ENCODE measurements at places on chromosomes 13 and 19. TPM values are rescaled to one million over a fixed set of nuclear protein-coding genes. Genes with fewer than 3 reads are reported as not detected.

The NLRP7 gene
- total RNA-seq, result not detected

The PRODH2 gene
- not detected for total RNA-seq

The NLRP4 gene
- not detected for total RNA-seq

- no peak for DNase-seq
Measured at GRCh38 chr13:98339684-98340425, 162.8 kb upstream of the RNF113B start.

DNA sequence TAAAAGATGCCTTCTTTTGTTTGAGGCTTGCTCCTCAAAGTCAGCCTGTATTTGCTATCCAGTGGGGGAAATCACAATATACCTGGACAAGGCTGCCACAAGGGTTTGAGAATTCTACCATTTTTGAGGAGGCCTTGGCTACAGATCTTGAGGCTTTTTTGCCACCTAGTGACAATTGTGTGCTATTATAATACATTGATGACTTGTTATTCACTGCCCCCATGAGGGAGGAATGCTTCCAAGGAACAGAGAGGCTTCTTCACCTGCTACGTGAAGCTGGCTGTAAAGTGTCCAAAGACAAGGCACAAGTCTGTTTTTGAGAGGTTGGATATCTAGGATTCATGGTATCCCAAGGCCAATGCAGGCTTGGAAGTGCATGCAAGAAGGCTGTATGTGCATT, 72.5 kb downstream of the ZNF708 start:
- DNase-seq, result no peak

The GSX1 gene
- total RNA-seq, result not detected

DNA sequence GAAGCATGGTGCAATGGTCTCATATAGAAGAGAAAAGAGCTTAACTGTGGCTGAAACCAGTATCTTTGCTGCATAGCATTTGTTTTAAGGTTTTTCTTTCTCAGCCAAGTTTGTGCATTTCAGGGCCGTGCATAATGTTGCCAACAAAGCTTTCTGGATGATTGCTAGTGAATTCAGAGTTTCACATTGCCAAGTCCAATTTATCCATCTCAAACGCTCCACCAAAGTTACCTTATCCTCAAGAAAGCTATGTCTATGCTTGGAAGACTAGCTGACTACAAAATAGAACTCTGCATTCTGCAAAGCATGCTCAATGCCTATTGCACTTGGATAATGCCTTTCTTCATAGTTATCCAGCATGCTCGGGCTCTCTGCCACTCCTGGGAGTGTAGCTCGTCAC, 535.8 kb upstream of the SGCG start:
- DNase-seq, result no peak

The CCNA1 gene
- 1.8 TPM for total RNA-seq

DNA sequence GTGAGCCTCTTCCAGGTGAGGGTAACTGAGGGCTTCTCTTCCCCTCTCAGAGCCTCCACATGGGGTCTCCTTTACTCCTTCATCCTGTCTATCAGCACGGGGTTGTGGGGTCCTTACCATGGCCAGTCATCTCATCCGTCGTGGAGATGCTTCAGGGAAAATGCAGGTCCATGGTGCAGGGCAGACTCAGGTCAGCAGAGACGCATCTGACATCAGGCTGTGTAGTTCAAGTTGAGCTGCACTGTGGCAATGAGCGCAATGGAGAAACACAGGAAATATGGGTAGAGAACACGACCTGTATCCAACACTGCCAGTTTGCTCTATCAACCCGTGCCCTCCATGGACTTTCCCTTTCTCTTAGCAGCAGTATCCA, 13.9 kb downstream of the LILRA5 start:
- DNase-seq, result no peak

DNA sequence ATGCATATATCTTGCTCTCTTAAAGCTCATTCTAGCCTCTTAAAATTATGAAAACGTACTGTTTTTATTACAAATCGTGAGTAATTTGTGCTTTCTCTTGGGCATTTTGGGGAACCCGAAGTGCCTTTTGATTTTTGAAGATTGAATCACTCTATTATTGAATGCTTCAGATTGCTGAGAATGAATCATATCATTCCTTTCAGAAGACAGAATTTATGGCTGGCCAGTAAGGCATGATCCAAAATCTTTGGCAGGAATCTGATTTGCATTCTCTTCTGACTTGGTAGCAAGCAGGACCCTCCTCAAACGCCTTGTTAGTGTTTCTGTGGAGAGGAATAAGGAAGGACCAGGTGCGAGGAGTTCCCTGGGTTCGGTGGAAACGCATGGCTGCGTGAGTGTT, 49.5 kb downstream of the STARD13 start:
- DNase-seq, result no peak

The TSKS gene
- 0.19 TPM for total RNA-seq

DNA sequence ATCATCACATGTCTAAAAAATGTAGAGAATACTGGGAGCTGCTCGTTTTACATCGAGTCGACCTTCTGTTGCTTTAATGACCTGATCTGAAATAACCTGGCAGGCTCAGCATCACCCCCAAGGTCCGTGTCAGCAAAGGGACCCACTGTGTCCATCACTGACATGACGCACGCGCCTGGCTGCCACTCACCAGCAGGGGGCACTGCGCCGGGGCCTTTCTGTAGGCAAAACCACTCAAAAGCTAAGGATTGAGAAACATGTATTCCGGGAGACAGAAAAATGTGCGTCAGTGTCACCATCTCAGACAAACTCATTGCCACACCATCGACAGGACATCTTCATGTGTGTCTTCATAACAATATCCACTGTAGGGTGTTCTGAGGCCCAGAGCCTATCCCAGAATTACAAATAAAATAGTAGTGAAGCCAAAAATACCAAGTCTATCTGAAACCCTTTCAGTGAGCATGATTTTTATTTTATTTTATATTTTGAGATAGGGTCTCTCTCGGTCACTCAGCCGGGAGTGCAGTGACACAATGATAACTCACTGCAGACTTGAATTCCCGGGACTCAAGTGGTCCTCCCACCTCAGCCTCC, 130.3 kb upstream of the LSM14A start:
- peak; percentile 77 for DNase-seq

GRCh38 chr19:50790922-50791467, 780 bp downstream of the ACP4 start:
- DNase-seq, result no peak

- DNase-seq, result no peak
Measured at GRCh38 chr19:19547674-19548336, 9.7 kb downstream of the CILP2 start.

The SHISA7 gene
- 0.17 TPM for total RNA-seq

The ZNF709 gene
- total RNA-seq, result 3.6 TPM

The SIGLEC8 gene
- not detected for total RNA-seq

DNA sequence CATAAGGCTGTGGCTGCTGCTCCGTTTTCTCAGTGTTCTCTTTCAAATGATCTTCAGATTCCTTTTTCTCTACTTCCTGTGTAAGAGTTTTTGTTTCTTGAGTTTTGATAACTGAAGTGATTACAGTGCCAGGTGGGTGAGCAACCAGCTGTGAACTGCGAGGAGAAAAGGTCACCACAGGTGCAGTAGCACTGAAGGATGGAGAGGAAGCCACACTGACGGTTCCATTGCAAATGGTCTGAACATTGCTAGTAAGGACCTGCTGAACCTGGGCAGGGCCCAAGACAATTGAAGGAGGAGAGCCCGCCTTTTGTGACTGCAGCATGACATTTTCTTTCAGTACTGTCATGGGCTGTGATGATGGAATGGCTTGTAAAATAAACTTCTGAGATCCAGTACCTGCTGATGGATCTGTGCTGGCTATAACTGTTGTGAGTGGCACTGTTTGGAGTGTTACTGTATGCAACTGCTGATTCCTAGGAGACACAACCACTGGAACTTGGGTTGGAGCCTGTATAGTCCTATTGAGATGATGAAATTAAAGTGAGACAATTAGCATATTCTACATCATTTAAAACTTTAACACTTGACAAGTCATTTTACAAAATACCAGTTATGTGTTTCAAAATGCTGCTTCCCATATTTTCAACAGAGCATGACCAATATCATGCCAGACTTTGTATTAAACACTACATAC, 85.5 kb downstream of the ELF1 start:
- no peak for DNase-seq

- DNase-seq, result peak; percentile 26
Measured at GRCh38 chr19:23817519-23817918, 58.8 kb upstream of the ZNF681 start.

The ADM5 gene
- 4.1 TPM for total RNA-seq

The SERPINE3 gene
- total RNA-seq, result not detected

GRCh38 chr19:29529646-29530539, 4.1 kb downstream of the VSTM2B start:
- peak; percentile 12 for DNase-seq

DNA sequence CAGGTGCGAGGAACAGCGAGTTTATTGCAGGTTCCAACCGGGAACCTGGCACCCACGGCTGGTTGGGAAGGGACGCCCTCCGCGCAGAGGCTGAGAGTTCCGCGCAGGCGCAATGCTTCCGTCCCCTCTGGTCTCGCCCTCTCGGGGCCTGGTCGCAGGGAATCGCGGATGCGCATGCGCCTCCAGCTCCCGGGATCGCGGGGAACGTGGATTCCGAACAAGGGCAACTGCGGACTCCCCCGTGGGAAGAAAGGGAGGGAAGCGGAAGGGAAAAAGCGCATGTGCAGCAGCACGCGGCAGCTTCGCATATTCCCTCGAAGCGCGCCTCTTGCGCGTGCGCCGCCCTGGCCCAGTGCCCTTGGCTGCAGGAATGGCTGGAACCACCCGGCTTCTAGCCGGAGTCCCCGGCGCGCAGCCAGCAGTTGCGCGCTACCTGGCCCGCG, 1.1 kb downstream of the TSSK6 start:
- DNase-seq, result no peak

DNA sequence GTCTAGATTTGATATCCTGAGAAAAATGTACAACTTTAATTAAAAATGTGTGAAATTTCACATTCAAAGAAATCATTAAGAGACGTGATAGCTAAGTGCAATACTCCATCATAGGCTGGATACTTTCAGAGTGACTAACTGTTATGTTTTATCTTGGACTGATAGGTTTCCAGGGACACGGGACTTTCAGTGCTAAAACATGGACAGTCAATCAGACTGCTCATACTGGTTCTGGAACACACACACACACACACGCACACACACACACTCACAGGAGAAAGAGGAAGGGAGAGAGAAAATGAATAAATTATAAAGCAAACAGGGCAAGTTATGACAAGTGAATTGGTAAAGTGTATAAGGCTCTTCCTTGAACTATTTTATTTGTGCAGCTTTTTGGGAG, 955.9 kb downstream of the SLITRK5 start:
- no peak for DNase-seq

DNA sequence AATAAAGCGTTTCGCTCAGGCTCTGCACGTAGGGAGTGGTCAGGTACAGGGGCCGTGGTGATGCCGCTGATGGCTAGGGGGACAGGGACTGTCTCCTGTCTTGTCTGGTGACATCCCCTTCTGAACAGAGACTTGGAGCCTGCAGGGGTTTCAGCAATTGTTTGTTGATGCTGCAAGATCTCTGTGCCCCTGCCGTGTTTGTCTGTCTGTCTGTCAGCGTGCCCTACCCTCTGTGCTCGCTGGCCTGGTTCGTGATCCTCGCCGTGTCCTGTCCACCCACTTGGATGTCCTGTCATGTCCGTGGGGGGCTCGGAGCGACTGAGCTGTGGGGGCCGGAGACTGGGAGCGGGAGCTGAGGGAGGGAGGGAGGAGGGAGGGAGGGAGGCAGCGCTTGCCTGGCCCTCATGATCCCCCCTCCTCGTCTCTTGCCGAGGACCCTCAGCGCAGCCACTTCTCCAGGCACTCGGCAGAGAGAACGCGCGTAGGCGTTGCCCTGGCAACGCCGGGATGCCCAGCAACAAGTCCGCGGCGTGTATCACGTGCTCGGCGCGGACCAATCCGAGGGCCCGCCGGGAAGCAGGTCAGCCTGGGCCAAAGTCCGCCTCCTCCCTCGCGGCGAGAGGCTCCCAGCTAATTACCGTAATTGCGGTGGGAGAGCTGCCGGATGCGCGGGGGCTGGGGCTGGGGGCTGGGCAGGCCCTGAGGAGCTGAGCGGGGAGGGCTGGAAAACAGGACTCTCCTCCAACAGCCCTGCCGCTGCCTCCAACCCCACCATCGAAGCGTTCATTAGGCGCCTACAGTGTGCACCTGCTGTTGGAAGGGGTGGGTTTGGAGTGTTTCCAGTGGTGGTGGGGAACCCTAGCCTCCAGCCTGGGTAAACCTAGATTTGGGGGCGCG, 31.9 kb upstream of the FEM1A start:
- peak; percentile 74 for DNase-seq

The CACNG6 gene
- not detected for total RNA-seq

The ATP4A gene
- total RNA-seq, result not detected

- no peak for DNase-seq
Measured at GRCh38 chr19:31511098-31511497, 161.9 kb upstream of the TSHZ3 start.

The NLRP8 gene
- total RNA-seq, result not detected

The PTPRH gene
- not detected for total RNA-seq

GRCh38 chr19:42170715-42171114, 38.5 kb upstream of the POU2F2 start:
- DNase-seq, result no peak

The ZIC5 gene
- not detected for total RNA-seq

DNA sequence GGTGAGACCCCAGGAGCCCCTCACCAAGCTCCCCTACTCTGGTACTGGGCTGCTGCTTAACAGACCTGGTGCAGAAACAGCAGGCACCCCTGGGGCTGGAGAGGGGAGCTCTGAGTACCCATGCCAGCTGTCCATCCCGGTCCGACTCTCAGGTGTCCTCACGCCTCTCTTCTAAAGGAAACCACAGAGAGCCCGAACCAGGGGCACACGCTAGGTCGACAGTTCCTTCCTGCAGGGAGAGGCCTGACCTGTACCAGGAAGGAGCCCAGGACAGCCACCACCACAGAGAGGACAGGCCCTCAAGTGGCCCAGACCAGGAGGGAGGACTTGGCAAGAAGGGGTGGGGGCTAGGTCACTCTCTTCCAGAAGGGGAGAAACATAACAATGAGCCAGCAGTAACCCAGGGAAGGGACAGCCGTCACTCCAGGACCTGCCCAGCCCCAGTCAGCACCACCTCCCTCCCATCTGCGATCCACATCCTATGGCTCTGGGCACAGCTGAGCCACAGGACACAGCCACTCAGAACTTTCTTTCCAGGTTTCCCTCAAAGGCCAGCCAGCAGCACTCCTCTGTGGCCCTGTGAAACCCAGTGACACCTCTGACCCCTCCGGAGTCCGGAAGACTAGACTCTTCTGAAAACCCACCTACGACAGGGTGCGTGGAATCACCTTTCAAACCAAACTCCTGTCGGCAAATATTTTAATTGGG, 13.0 kb upstream of the SLC35E1 start:
- DNase-seq, result peak; percentile 20

GRCh38 chr19:43674183-43674582, 4.2 kb upstream of the PLAUR start:
- no peak for DNase-seq

DNA sequence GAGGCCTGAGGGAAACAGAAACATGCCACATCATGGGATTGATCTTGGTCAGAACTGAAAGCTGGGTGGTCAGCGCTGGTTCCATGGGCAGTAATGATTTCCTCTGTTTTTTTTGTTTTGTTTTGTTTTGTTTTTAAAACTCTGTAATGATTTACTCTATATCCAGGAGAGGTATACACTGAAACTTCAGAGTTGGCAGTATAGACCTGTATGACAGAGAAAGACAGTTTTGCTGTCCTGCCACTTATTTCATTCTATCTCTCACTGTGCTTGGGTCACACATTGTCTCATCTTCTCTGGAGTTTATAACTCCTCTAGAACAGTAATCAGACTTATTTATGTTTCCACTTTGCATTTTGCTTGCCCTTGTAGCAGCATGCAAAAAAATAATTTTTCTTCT, 105.1 kb upstream of the SLITRK1 start:
- no peak for DNase-seq
